Spinal cord (tissue), 10 donors: ENCODE measurements at places on chromosomes 4 and X. TPM values are rescaled to one million over a fixed set of nuclear protein-coding genes. Genes with fewer than 3 reads are reported as not detected.
A peak's percentile ranks its signal among the peaks of the same experiment; 100 is the strongest.

DNA sequence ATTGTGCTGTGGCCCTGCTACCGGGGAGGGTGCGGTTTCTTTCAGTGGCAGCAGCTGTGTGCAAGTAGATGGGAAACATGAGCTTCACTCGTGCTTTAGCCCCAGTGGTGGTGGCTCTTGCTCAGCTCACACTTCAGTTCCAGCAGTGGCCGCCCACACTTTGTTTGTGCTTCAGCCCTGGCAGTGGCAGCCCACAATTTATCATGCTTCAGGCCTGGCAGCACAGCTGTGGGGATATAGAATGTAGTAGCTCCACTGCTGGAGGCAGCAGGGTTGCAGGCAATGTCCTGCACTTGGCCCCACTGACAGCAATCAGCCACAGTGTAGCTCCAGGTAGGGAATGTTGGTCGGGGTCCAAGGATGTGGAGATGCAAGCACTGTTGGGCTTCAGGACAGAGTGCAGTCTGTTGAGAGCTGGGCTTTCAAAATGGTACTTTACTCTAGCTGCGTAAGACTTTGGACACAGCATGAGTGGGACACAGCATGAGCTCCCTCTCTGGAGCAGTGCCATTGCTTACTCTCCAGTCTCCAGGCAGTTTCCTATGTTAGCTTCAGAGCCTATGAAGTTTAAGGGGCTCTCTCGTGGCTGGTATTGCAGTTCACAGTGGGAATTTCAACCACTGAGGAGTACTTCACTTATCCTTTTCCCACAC lies 413.1 kb downstream of the PDGFC start:
- no peak overlapping the region for H3K4me3 ChIP-seq
- no peaks in the 10 kb centered on the region for H3K36me3 ChIP-seq
- no peaks in the 10 kb centered on the region for H3K27me3 ChIP-seq
- H3K27ac ChIP-seq, result no peak overlapping the region

GRCh38 chr4:126888968-126889367 lies 743.8 kb upstream of the INTU start:
- H3K4me1 ChIP-seq, result no peaks in the 10 kb centered on the region
- DNase-seq, result no peak
- no peaks in the 10 kb centered on the region for H3K27me3 ChIP-seq
- H3K36me3 ChIP-seq, result no peaks in the 10 kb centered on the region
- no peak overlapping the region for H3K4me3 ChIP-seq

The USP9X gene
- 202 TPM for total RNA-seq

DNA sequence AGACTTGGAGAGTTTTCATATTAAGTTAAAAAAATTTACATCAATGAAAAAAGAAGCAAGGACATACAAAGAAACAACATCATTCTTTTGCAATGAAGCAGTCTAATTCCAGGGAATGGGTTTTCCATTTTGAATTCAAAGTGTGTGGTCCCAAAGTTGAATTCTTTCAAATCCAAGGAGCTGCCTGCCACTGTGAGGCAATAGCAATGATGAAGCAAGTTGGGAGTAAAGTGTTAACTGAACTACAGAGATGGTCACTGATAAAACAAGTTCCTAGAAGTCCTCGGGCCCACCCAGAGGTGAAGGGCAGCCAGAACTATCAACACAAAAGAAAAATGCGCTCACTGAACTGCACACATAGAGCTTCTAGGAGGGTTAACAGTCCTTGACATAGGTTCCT lies 115.9 kb downstream of the RAB28 start:
- no peak for DNase-seq
- H3K4me3 ChIP-seq, result no peak overlapping the region
- H3K27me3 ChIP-seq, result no peaks in the 10 kb centered on the region
- no peaks in the 10 kb centered on the region for H3K36me3 ChIP-seq

GRCh38 chr4:164252286-164252685 lies 501.6 kb upstream of the SMIM31 start:
- H3K27me3 ChIP-seq, result no peaks in the 10 kb centered on the region
- no peaks in the 10 kb centered on the region for H3K4me1 ChIP-seq
- no peaks in the 10 kb centered on the region for H3K36me3 ChIP-seq
- H3K4me3 ChIP-seq, result no peak overlapping the region
- no peak overlapping the region for H3K27ac ChIP-seq

The UCP1 gene
- total RNA-seq, result 0.61 TPM

DNA sequence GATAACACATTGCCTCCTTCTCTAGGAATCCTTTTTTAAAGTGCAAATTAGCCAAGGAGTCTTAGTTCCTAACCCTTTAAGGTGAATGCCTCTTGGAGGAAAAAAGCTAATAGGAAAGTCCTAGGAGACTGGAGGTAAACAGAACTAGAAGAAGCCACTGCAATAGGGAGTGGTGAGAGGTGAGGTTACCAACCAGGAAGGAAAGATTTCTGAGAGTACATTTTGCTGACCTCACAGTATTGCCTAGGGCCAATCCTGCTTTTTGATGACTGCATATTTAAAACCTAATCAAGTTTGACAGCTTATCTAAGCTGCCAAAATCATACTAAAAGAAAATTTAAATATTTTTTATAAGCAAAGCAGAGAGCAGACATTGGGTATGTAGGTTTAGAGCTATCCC lies 7.3 kb upstream of the CUL4B start:
- H3K27ac ChIP-seq, result no peak overlapping the region
- DNase-seq, result no peak
- no peaks in the 10 kb centered on the region for H3K36me3 ChIP-seq
- H3K4me1 ChIP-seq, result no peaks in the 10 kb centered on the region
- H3K4me3 ChIP-seq, result no peak overlapping the region
- no peaks in the 10 kb centered on the region for H3K27me3 ChIP-seq

DNA sequence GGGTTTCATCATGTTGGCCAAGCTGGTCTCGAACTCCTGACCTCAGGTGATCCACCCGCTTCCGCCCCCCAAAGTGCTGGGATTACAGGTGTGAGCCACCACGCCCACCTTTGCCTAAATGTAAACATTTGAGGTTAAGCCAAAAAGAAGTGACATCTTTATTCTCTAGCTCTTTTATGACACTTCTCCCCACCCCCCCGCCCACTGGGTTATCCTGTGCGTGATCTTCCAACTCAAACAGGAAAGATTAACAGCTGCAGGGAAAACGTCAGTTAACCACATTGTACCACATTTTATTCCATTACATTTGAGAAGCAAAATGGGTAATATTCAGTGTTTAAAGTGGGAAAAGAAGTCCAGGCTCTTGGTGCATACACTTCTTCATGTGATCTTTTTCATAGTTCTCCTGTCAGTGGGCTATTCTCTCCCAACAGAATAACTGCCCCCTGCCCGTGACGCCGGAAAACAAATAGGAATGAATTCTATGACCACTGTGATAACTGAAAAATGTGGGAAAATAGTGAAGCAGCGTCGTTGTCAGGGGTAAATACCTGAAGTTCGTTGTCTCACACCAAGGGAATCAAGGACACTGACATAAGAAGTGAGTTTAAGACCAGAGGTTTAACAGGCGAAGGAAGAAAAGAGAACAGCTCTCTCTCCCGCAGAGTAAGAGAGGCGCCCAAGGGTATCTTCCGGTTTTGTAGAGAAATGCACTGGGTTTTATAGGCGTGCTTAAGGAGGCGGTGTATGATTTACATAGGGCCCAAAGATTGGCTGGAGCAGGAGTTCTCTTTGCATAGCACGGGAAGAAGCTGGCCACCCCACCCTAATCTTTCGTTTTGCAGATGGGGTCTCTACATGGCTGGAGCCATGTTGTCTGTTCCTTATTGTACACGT lies 9.7 kb upstream of the SRD5A3 start:
- no peaks in the 10 kb centered on the region for H3K36me3 ChIP-seq
- no peak overlapping the region for H3K27ac ChIP-seq
- H3K4me1 ChIP-seq, result no peaks in the 10 kb centered on the region
- no peak overlapping the region for H3K4me3 ChIP-seq
- no peaks in the 10 kb centered on the region for H3K27me3 ChIP-seq
- no peak for DNase-seq

DNA sequence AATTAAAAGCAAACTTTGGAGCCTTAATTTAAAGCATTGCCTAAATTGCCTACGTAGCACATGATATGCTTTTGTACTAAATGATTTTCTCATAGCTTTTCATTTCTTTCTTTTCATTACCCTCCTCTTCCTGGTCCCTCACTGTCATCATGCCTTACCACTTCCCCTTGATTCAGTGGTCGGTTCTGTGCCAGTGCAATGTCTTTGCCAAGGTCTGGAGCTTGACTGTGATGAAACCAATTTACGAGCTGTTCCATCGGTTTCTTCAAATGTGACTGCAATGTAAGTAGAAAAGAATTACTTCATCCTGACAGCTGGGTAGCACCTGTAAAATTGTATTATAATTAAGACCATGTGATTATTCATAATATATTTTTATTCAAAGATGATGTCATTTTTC lies 72.5 kb downstream of the C4orf46 start:
- H3K27ac ChIP-seq, result no peak overlapping the region
- H3K4me1 ChIP-seq, result no peaks in the 10 kb centered on the region

The BDH2 gene
- total RNA-seq, result 51.1 TPM

The XG gene
- not detected for total RNA-seq

- H3K27me3 ChIP-seq, result no peaks in the 10 kb centered on the region
- H3K4me3 ChIP-seq, result no peak overlapping the region
- no peak overlapping the region for H3K27ac ChIP-seq
- no peak for DNase-seq
Measured at GRCh38 chr4:171721937-171722336, 91.3 kb upstream of the GALNTL6 start.

The ARHGAP36 gene
- total RNA-seq, result 56.6 TPM

GRCh38 chrX:17944833-17945497 lies 83.9 kb upstream of the RAI2 start:
- peaks cover 3% of the 10 kb centered on the region for H3K27me3 ChIP-seq
- no peaks in the 10 kb centered on the region for H3K36me3 ChIP-seq
- DNase-seq, result no peak
- H3K4me1 ChIP-seq, result no peaks in the 10 kb centered on the region
- no peak overlapping the region for H3K27ac ChIP-seq

GRCh38 chr4:45471335-45471734 lies 652.5 kb downstream of the GABRG1 start:
- H3K4me1 ChIP-seq, result no peaks in the 10 kb centered on the region
- no peaks in the 10 kb centered on the region for H3K27me3 ChIP-seq
- no peak overlapping the region for H3K4me3 ChIP-seq
- DNase-seq, result no peak
- no peak overlapping the region for H3K27ac ChIP-seq

The CFAP97 gene
- 48.0 TPM for total RNA-seq

The ADAM29 gene
- 5.8 TPM for total RNA-seq

GRCh38 chrX:123274796-123275195 lies 90.7 kb downstream of the GRIA3 start:
- no peaks in the 10 kb centered on the region for H3K27me3 ChIP-seq
- no peak overlapping the region for H3K4me3 ChIP-seq
- DNase-seq, result no peak
- H3K36me3 ChIP-seq, result no peaks in the 10 kb centered on the region

The TDO2 gene
- total RNA-seq, result 0.50 TPM

DNA sequence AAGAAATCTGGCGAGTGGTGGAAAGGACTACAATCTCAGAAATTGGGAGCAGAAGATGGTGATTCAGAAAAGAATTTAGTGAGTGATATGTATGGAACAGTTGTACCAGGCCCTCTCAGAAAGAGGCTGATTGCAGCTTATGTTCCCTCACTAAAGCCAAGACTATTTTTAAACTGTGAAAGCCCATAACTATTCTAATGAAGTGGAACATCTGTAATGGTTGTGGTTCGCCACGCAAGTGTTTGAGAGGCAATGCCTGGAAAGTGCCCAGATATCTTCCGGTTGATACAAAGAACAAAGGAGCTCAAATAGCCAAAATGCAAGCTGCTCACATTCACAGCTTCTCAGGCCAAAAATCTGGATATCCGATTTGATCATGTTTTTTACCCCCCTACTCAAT lies 1250.7 kb downstream of the RAPGEF2 start:
- H3K4me1 ChIP-seq, result no peaks in the 10 kb centered on the region

The ZFP42 gene
- total RNA-seq, result 0.50 TPM

- H3K4me3 ChIP-seq, result no peak overlapping the region
- H3K27me3 ChIP-seq, result no peaks in the 10 kb centered on the region
- no peak overlapping the region for H3K27ac ChIP-seq
- no peak for DNase-seq
Measured at GRCh38 chr4:180792541-180792940, 1450.7 kb upstream of the TENM3 start.

DNA sequence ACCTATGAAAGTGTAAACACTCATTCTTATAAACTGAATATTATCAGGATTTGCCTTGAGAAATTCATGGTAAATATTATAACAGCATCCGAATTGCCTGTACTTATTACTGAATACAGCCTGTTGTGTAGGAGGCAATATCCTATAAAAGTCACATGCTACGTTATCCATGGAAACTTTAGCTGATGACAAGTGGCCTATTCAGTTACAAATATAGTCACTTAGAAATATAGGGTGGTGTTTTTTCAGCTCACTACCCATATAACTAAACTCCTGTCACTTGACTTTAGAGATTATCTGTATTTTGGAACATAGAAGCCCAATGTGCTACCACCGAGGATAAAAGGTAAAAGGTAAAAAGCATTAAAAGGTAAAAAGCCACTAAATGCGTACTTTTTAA lies 493.4 kb downstream of the INPP4B start:
- H3K36me3 ChIP-seq, result no peaks in the 10 kb centered on the region
- H3K27me3 ChIP-seq, result no peaks in the 10 kb centered on the region
- H3K4me3 ChIP-seq, result no peak overlapping the region
- peak overlapping the region; percentile 70 for H3K27ac ChIP-seq

DNA sequence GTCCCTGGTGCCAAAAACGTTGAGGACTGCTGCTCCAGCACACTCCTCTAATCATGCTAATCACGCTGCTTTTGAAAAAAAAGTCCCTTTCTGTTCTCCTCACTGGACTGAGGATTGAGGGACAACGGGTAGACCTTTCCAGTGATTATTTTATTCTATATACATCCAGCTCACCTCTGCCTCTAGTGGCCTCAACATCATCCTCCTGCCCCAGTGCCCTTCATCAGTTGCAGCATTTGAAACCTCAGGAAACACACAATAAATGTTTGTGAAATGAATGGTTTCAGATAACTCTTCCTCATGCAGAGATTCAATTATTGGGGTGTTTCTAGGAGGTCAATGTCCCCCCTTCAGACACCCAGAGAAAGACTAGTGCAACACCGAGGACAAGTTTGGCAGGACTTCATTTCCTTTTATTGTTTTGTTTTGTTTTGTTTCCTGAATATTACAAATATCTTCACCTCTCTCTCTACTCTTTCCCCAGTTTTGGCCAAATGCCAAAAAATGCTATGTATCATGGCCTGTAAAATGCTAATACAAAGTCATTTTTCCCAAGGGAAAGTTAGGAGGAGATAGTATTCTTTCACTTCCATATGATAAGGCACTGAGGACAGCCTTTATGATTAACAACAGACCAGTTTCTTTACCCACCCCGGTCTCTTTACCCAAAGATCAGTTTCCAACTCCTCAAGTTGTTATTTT lies 460.1 kb upstream of the SLIT2 start:
- no peak overlapping the region for H3K27ac ChIP-seq
- H3K27me3 ChIP-seq, result no peaks in the 10 kb centered on the region
- no peaks in the 10 kb centered on the region for H3K36me3 ChIP-seq
- DNase-seq, result no peak

DNA sequence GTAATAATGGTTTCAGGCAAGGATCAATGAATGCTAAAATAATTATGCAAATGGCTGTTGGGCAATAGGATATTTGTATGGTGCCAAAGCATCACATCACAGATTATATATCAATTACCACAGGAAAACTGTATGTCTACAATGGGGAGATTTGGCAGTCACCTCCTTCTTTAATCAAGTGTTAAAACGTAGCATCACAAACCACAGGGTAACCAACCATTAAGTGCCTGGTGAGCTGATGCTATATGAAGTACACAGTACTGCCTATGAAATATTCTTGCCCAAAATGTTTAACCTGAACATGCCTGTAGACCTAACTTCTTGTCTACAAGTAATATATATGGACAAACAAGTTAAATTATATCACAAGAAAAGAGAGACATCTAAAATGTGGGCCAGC lies 25.3 kb downstream of the MECP2 start:
- H3K27me3 ChIP-seq, result no peaks in the 10 kb centered on the region
- no peak overlapping the region for H3K27ac ChIP-seq
- no peak for DNase-seq
- H3K4me1 ChIP-seq, result no peaks in the 10 kb centered on the region
- H3K4me3 ChIP-seq, result no peak overlapping the region

The PABPC4L gene
- total RNA-seq, result 3.9 TPM
